ENCODE measurements at places on chromosomes 7 and 10. TPM values are rescaled to one million over a fixed set of nuclear protein-coding genes. Genes with fewer than 3 reads are reported as not detected.

DNA sequence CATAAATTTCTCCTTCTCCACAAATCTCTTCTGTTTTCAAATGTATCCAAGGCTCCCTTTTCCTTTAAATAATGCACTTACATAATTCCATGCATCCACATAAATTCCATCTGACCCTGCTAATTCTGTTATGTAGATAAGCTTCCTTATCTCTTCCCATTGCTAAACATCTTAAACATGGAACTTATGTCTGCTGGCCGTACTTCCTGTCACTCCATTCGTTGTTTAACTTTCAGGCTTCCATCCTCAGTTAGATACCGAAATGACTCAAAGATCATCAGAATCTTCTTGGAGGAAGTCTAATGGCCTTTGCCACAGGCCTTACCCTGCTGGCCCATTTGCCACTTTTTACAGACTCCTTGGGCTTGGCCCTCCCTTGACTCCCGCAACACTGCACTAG is 330.9 kb downstream of the GFRA1 start:
- peak; percentile 23 for DNase-seq

DNA sequence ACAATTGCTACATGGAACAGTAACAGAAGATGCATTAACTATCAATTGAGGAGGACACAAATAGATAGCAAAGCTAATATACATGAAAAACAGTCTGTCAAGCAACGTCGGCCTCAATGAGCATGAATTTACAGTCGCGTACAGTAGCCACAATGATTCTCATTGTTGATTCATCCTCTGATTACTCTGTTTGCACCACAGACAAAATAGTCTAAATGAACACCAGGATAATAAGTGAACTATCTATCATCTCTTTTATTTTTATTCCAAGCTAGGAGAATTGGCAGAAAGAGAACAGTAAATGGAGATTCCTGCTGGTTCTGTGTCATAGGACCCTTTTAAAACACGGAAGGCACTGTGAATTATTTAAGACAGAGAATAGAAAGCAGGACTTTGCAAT is 108.5 kb downstream of the EVX1 start:
- DNase-seq = no peak

The C10orf105 gene
- not detected for polyA plus RNA-seq

GRCh38 chr7:116101704-116102103 is 71.1 kb upstream of the TFEC start:
- no peak for DNase-seq

DNA sequence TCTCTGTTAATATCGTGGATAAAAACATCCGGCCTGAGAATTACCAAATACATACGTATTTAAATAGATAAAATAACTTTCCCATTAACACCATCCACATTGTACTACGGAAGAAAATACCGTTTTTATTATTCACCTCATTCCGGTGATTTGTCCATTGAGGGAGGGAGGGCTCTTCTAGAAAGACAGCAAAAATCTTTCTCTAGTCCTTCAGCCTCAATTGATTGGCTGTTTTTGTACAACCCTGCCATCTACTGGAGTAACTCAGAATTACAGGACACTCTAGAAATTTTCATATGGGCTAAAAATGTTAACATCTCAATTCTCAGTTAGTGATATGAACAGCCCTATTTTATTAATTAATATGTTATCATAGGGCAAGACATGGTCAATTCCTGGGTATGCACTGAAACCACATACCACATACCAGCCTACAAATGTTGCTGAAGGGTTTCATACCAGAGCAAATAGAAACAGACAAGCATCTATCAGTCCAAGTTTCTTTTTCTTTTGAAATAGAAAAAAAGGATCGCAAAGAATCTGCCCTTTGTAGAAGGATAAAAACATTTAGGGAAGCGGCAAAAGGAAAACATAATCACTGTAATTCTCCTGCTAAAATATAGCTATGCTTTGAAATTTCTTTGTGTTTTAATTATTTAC is 55.8 kb upstream of the CDCA7L start:
- peak; percentile 66 for DNase-seq

The INPP5A gene
- 12.9 TPM for polyA plus RNA-seq

DNA sequence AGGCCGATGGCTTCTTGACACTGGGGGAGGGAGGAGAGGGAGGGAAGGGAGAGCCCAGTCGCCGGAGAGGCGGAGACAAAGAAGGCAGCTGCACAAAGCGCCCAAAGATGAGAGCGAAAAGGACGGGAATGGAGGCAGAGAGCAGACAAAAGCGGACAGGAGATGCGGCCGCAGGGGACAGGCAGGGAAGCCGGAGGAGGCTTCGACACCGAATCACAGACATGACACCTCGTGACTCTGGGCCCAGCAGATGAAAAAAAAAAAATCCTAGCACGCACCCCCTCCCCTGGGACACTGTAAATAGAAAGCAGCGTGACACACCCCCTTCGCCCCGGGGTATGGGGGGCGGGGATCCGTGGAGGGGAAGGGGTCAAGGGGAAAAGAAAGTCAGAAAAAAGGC is 976 bp downstream of the NAT16 start:
- peak; percentile 81 for DNase-seq

DNA sequence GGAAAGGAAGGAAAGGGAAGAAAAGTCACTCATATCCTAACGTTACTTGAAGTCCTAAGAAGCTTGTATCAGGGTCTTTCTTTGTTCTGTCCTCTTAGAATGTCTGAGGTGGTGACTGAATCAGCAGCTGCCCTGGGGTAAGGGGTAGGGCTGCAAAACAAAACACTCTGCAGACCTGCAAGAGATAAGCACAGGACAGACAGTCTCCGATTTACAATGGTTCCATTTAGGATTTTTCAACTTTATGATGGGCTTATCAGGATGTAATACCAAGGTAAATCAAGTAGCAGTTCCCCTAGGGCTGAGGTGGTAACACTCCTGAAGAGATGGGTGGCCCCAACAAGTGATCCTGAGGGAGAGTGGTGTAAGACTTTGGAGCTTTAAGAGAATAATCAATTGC is 16.5 kb downstream of the KDM7A start:
- DNase-seq = peak; percentile 48

GRCh38 chr7:30135301-30136116 is 723 bp downstream of the MTURN start:
- DNase-seq = peak; percentile 88

- DNase-seq = peak; percentile 83
These were observed 69.4 kb downstream of the DNAJB6 start for GRCh38 chr7:157405914-157406810.

DNA sequence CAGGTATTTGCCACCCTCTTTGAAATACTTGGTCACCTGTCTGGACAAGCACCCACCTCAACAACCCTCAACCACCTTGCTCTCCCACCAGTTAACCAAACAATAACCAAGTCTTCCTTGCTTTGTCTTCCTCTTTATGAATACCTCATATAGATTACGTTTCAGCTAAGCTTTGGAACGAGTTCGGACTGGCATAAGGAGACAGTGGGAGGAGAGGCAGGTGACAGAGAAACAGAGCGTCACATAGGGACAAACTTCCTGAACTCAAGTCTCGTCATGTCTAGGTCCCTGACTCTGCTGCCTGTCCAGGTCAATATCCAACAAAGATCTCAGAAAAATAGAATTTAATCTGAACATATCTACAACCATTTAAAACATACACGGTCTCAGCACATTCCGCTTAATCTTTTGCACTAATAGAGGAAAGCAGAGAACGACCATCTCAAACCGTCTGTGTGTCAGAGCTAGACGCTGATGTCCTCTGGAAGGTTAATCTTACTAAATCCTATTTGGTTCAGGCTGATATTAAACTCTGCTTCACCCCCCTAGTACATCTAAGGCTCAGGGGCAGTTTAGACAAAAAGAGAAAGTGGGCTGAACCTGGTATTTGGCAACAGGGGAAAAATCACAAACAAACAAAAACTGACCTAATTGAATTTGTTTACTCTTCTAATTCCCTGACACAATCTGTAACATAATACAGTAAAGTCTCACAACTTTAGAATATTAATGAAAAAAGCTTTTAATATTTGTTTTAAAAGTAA is 26.4 kb upstream of the SVOPL start:
- no peak for DNase-seq

- DNase-seq = no peak
These were observed 5.1 kb upstream of the FAM133B start for GRCh38 chr7:92595281-92595680.

The MRLN gene
- not detected for polyA plus RNA-seq

GRCh38 chr10:117443686-117444041 is 68.4 kb upstream of the PDZD8 start:
- DNase-seq = no peak

GRCh38 chr7:131285556-131285955 is 42.1 kb upstream of the MKLN1 start:
- no peak for DNase-seq

The ASB15 gene
- not detected for polyA plus RNA-seq

The SEMA3A gene
- 16.5 TPM for polyA plus RNA-seq

DNA sequence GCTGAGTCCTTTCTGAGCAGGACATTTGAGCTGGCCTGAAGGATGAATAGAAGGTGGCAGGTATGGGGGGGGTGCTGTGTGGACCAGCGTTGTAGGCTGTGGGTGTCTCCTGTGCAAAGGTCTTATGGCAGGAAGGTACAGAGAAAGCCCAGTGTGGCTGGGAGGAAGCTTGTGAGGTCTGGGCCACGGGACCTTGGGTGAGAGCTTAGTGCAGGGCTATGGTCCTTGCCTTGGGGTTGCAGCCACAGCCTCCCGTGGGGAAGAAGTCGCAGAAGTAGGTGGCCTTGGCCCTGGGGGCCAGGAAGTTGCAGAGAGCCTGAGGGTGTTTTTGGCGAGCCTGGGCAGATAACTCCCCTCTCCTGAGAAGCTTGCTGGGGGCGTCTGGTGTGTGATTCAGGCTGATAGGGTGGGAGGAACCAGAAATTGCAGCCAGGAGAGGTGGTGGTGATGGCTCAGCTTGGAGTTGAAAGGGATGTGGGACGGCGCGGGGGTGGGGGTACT is 172.0 kb upstream of the TNRC18 start:
- DNase-seq = peak; percentile 81

- DNase-seq = no peak
These were observed 121.3 kb downstream of the ADCY1 start for GRCh38 chr7:45695249-45695995.

The CALHM3 gene
- not detected for polyA plus RNA-seq

The MYO1G gene
- 0.10 TPM for polyA plus RNA-seq

- no peak for DNase-seq
These were observed 2.5 kb downstream of the P4HA1 start for GRCh38 chr10:73093922-73094850.

- DNase-seq = no peak
These were observed 26.8 kb upstream of the MGMT start for GRCh38 chr10:129440247-129440646.

DNA sequence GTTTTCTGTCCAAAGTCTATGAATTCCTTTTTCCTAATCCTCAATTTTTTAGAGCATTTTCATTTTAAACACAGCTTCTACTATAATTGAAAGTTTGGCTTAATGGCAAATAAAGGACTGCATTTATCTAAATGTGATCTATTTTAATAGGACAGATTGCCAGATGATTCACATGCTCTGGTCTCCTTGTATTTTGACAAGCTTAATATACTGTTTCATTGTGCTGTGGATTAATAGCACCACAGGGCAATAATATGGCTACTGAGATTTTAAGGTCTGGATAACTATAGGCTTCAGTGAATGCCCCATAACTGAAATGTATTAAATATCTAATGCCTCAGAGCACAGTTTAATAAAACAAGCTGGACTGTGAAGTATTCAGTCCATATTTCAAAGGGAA is 1362.8 kb downstream of the XPNPEP1 start:
- no peak for DNase-seq

The ACTL6B gene
- 0.67 TPM for polyA plus RNA-seq
